ENCODE measurements at places on chromosomes 6 and 20. TPM values are rescaled to one million over a fixed set of nuclear protein-coding genes. Genes with fewer than 3 reads are reported as not detected.

MAP3K5 gene
- 20.9 TPM for total RNA-seq

ORC3 gene
- total RNA-seq, result 27.4 TPM

RIOK1 gene
- total RNA-seq, result 15.2 TPM

C20orf202 gene
- total RNA-seq, result not detected

LINC00237 gene
- not detected for total RNA-seq

RGS17 gene
- 9.3 TPM for total RNA-seq

TFAP2C gene
- total RNA-seq, result not detected

PERP gene
- 14.2 TPM for total RNA-seq

DTNBP1 gene
- total RNA-seq, result 3.7 TPM

LY6G5C gene
- total RNA-seq, result 1.7 TPM

LPA gene
- total RNA-seq, result under 0.01 TPM

CLIC1 gene
- 1,283 TPM for total RNA-seq

PACRG gene
- total RNA-seq, result under 0.01 TPM

TOP1 gene
- 15.5 TPM for total RNA-seq
